ENCODE measurements at places on chromosomes 2 and 18. TPM values are rescaled to one million over a fixed set of nuclear protein-coding genes. Genes with fewer than 3 reads are reported as not detected.

TUBB8B gene
- total RNA-seq, result not detected

NXPH2 gene
- not detected for total RNA-seq

NRBP1 gene
- 115 TPM for total RNA-seq

RTTN gene
- 25.3 TPM for total RNA-seq

GRCh38 chr18:22422909-22423548, 5.3 kb upstream of the CTAGE1 start:
- no peak for DNase-seq

GRCh38 chr2:216082117-216082711, 495 bp downstream of the TMEM169 start:
- DNase-seq, result no peak

- no peak for DNase-seq
These were observed 235.6 kb downstream of the SCG2 start for GRCh38 chr2:223366566-223366965.

DNA sequence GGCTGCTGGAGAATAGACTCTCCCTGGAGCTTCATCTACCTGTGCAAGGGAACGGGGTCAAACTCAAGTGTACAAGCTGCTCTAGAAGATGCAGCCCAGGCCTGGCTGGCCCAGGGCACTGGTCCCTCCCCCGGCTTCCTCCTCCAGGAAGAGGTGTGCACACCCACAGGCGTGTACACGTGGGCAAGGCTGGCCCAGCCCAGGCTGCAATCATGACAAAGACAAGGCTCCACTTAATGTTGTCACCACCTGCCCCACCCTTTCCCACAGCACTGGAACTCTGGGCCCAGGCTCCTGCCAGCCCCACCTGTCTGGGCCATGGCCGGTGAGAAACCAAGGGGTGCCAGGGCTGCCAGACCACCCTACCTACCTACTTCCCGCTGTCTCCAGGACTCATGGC, 29.6 kb upstream of the ALPP start:
- DNase-seq, result no peak

DNA sequence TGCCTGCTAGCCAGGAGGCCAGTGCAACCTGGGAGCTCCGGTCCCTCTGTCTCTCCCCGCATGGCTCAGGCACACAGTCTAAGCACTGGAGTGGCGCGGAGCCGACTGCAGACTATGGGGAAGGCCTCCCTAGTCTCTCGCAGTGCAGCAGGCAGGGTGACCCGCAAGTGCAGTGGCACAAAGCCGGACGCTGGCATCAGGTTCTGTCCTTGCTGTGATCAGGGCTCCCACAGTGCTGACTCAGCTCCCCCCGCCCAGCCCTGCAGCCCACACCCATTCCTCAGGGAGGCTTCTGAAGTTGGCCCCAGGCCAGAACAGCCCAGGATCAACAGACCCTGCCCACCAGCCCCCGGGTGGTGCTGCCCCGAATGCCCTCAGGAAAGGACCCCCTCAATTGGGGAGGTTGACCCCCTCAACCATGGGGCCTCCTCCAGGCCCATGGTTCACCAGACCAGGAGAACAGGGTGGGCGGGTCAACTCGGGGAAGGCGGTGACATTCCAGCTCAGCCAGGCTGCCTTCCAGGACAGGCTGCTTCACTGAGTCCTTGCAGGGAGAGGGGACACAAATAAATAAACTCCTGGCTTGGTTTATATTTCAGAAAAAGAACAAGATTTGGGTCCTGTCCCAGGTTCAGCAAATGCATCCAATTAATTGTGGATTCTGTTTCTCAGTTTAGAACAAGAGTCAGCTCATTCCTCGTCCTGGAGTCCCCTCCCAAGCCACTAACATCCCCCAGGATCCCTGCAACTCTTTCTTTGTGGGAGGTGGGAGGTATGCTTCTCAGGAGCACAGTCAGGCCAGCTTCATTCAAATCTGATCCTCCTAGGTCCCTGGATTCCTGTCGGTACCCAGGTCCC, 12.2 kb downstream of the BIN1 start:
- DNase-seq, result no peak

- no peak for DNase-seq
These were observed 118.3 kb upstream of the NEDD4L start for GRCh38 chr18:57925706-57926105.

Measured in CD4-positive, alpha-beta memory T cell (primary cell).